Stimulated activated CD8-positive, alpha-beta memory T cell treated with anti-CD3 and anti-CD28 coated beads, Interleukin-7, amount 100 ng/mL, for 24 hours (primary cell): ENCODE measurements at places on chromosomes 6 and 20.
A peak's percentile ranks its signal among the peaks of the same experiment; 100 is the strongest.

DNA sequence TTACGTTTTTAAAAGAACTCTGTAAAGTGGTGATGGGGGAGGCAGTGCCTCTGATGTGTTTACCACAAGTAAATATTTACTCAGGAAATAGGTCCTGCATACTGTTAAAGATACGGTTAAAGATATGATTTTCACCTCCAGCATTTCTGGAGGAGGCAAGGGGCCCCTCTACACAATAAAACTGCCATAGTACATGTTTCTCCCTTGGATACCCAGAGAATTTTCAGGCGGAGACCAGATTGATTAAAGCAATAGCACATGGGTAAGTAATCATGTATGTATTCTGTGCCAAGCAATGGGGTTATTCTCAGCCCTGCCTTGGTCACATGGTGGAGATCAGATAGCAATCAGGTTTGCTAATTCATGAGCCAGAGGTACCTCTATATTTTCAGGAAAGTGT is 9.6 kb downstream of the RIPOR2 start:
- no peak for DNase-seq

- no peak for DNase-seq
These were observed 6.2 kb downstream of the CST11 start for GRCh38 chr20:23446505-23446904.

- no peak for DNase-seq
These were observed 62.9 kb upstream of the HBS1L start for GRCh38 chr6:135117413-135117968.

DNA sequence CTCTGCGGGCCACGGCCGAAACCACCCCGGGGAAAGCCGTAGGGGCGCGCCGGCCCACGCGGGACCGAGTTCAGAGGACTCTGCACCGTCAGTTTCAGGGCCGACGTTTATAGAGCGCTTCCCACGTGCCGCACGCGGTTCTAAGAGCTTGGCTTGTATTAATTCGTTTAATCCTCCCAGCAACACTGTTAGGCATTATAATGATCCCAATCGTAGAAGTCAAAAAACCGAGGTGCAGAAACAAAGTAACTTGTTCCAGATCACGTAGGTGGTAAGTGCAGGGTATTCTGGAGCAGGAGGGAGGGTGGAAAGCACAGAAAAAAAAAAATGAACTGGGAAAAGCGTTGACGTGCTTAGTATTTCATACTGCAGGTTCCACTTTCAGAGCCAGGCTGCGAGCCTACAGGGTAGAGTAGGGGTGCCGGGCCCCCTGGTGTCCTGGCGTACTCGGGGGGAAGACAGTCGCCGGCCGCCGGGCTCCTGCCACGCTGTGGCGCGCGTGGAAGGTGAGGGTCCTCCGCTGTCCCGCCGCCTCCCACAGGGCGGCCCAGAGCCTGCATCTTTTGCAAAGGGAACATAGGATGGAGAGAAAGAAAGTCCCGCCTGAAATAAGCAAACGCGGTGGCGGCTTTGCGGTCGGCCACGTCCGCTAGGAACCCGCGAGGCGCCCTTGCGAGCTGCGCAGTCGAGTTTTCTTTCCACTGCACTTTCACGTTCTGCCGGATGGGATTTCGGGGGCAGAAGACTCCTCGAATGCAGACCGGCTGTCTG is 10.2 kb upstream of the FOXF2 start:
- no peak for DNase-seq

GRCh38 chr6:2756241-2756640 is 5.5 kb upstream of the MYLK4 start:
- DNase-seq = no peak

DNA sequence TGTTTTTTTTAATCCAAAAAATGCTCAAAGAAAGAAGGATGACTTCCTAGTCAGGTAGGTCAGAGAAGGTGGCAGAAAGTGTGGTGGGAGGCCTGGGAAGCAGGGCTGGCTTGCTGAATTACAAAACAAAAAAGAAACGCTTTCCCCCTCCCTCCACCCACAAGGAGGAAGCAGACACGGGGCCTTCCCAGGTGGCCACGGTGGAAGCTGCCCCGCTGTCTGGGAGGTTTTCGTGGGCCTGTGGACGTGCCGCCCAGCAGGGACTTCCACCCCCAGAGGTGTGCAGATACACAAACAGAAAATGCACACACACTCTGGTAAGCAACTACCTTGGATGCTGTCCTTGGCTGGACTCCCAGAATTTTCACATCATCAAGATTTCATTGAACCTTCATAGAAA is 198.2 kb upstream of the CDH4 start:
- DNase-seq = no peak

DNA sequence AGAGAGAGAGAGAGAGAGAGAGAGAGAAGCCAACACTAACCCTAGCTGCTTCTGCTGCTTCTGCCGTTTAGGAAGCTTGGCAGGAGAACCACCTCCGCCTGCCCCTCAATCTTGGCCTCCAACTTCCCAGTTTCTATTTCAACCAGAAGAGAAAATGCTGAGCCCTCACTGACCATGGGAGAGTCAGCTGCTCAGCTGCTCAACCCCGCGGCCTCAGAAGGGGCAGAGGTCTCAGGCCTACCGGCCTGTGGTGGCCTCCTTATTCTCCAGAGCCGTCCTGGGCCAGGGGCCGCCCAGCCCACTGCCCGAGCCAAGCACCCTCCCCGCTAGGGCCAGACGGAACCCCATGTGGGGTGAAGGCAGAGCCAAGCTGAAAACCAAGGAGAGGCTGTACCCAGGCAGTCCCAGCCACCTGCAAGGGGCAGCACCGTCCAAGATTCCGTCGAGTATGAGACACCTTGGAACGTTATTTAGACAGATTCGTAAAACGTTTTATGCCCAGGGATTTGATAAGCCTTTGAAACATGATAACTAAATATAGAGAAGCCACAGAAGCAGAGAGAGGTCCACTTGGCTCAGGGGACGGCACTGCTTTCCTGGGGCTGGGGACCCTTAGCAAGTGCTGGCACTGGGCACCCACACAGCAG is 116.6 kb downstream of the DLL1 start:
- DNase-seq = no peak

GRCh38 chr6:81754906-81755305 is 2.4 kb upstream of the TENT5A start:
- no peak for DNase-seq

- DNase-seq = no peak
These were observed 605 bp downstream of the CDC5L start for GRCh38 chr6:44388135-44388487.

DNA sequence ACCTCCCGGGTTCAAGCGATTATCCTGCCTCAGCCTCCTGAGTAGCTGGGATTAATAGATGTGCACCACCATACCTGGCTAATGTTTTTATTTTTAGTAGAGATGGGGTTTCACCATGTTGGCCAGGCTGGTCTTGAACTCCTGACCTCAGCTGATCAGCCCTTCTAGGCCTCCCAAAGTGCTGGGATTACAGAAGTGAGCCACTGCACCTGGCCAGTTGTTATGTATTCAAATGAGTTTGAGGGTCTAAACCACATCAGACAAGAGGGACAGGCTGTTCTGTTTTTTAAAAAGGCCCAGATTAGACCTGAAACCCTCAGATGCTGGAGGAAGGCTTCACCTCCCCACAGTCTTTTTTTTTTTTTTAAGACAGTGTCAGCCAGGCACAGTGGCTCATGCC is 4.1 kb upstream of the SPAG4 start:
- DNase-seq = no peak

- no peak for DNase-seq
These were observed 112.4 kb upstream of the SALL4 start for GRCh38 chr20:51914758-51915157.

- DNase-seq = no peak
These were observed 34.1 kb upstream of the OCSTAMP start for GRCh38 chr20:46584508-46584907.

GRCh38 chr6:156752666-156753301 is 24.4 kb upstream of the ARID1B start:
- DNase-seq = no peak

GRCh38 chr6:32483968-32484613 is 44.4 kb downstream of the HLA-DRA start:
- DNase-seq = no peak

GRCh38 chr6:31822036-31822821 is 5.3 kb upstream of the HSPA1B start:
- no peak for DNase-seq

DNA sequence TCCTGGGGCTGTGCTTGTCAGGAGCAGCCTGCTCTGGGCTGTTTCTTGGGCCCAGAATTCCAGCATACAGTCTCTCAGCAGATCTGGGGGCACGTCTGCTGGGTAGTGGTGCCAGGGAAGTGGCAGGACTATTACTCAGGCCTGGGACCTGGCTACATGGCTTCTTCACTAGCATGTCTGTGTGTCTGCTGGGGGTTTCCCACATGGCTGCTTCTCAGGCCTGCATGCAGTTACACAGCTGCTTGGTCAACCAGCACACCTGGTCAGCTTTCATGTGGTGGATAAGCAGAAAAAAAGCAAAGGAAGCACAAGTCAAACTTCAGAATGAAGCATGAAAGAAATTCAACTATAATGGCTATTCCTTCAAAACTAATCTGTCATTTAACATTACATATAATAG is 316.2 kb upstream of the NOX3 start:
- DNase-seq = no peak

DNA sequence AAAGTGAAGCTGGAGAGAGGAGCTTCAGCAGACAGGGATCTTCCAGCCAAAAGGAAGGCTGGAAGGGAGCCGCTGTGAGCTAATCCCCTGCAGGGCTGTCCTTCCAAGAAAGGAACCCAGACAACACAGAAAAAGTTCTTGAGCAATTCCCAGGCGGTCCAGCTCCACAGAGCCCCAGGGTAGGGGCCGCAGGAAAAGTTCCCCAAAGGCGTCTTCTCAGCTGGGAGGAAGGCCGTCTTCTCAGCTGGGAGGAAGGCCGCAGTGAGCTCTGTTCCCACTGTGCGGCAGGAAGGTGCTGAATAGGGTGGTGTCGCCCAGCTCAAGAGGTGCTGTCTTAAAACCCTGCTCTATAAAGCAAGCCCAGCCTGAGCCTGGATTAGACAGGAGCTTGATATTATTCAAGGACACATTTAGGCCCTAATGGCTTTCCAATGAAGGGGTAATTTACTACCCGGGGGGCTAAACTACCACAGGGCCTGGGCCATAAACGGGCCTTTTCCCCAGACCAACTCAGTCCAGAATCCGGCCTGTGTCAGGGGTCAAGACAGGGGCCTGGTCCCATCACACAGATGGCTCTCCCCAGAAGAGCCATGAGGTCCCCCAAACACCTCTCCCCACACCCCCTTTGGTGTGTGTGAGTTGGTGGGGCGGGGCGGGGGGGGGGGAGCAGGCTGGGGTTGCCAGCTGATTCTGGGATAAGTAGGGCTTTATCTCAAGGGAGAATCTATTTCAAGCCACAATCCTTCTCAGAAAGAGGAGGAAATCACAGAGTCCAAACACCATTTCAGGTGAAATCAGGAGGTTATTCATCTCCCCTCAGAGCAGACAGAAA is 103.6 kb downstream of the NOL4L start:
- DNase-seq = no peak

DNA sequence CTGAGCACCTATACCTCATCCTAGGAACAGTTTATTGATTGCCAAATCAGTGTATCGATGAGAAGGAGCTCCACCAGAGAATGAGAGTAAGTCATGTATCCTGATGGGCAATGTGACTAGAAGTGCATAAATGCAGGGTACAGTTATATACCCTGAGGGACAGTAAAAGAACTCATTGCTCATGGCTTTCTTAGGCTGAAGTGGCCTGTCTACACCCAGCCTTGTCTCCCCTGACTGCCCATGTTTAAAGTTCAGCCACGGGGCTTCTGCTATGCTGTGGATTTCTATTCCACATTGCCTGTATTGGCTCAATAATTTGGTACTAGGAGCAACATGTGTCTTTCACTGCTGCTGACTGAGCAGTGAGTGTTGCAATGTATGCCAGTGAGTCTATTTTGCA is 400.4 kb upstream of the IMPG1 start:
- no peak for DNase-seq

- DNase-seq = no peak
These were observed 10.9 kb upstream of the MBOAT1 start for GRCh38 chr6:20223141-20223540.

DNA sequence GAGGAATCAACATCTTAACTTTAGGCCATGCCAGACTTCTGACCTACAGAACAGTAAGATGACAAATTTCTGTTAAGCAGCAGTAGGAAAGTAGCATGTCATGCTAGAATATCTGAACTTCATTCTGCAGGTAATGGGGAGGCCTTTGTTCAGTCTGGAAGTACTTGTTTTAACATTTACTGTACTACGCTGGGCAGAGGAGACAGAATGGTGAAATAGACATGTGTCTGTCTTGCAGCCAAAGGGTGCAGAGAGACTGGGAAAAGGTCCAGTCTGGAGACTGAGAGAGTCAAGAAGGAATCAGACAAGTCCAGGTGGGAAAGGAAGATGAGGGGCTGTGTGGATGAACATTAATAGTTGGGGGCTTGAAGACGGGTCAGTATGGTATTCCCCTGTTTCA is 17.5 kb upstream of the ZBTB2 start:
- no peak for DNase-seq

- no peak for DNase-seq
These were observed 45.9 kb upstream of the DUSP22 start for GRCh38 chr6:246352-246751.

DNA sequence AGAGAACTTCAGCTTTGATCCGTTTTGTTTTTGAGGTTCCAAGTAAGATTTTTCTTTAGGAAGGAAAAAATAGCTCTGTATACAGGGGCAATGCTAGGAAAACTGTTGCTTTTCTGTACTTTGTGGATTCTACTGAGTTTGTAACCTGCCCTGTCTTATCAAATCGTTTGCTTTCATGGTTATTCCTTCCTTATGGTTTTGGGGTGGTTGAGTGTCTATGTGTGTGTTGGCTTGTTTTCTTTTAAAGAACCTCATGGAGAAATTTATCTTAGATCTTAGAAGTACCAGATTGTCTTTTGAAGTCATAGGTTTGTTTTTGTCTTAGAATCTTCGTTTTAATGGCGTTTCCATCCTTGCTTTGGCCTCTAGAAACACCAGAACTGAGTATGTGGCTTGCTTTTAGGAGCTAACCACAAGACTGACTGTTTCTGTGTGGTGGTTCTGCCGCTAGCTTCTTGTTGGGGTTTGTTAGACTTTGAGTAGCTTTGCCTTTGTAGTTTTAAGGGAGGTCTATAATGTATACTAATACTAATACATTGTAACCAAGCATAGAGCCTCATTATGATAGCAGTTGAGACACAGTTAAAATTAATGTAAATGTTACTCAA is 86.8 kb downstream of the RPP40 start:
- DNase-seq = no peak

GRCh38 chr6:156849806-156850205 is 72.6 kb downstream of the ARID1B start:
- no peak for DNase-seq

DNA sequence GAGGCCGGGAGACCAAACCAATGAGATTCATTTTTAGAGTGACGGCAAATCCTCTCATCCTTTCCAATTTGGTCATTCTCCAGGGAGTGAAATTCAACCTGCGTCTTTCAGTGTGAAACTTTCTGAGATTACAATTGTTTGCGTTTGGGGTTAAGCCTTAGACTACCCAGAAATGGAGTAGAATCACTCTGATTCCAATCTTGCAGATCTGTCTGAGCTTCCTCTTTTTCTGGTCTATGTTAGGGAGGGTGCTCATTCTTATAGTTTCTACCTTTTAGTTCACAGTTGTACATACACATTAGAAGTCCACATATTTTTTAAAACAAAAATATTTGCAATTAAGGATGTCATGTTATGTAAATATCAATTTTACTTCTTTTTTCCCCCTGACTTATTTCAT is 183.0 kb upstream of the PHACTR1 start:
- no peak for DNase-seq

- DNase-seq = peak; percentile 15
These were observed at the start of gene PHACTR2 for GRCh38 chr6:143677891-143678791. PHACTR2 (plus strand) TSS chr6:143677965; CDS start chr6:143678164, 199 bp downstream.
